ENCODE measurements at places on chromosomes 6 and 20.
A peak's percentile ranks its signal among the peaks of the same experiment; 100 is the strongest.

DNA sequence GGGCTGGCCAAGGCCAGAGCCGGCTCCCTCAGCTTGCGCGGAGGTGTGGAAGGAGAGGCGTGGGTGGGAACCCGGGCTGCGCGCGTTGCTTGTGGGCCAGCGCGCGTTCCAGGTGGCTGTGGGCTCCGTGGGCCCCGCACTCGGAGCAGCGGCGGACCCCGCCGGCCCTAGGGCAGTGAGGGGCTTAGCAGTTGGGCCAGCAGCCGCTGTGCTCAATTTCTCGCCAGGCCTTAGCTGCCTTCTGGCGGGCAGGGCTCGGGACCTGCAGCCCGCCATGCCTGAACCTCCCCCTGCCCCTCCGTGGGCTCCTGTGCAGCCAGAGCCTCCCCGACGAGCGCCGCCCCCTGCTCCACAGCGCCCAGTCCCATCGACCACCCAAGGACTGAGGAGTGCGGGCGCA lies 108.4 kb downstream of the GMPR start:
- DNase-seq: no peak

GRCh38 chr6:80478030-80478429 lies 371.6 kb downstream of the BCKDHB start:
- no peak for DNase-seq

- DNase-seq: no peak
These were observed 13.0 kb downstream of the RIPOR3 start for GRCh38 chr20:50678169-50678898.

DNA sequence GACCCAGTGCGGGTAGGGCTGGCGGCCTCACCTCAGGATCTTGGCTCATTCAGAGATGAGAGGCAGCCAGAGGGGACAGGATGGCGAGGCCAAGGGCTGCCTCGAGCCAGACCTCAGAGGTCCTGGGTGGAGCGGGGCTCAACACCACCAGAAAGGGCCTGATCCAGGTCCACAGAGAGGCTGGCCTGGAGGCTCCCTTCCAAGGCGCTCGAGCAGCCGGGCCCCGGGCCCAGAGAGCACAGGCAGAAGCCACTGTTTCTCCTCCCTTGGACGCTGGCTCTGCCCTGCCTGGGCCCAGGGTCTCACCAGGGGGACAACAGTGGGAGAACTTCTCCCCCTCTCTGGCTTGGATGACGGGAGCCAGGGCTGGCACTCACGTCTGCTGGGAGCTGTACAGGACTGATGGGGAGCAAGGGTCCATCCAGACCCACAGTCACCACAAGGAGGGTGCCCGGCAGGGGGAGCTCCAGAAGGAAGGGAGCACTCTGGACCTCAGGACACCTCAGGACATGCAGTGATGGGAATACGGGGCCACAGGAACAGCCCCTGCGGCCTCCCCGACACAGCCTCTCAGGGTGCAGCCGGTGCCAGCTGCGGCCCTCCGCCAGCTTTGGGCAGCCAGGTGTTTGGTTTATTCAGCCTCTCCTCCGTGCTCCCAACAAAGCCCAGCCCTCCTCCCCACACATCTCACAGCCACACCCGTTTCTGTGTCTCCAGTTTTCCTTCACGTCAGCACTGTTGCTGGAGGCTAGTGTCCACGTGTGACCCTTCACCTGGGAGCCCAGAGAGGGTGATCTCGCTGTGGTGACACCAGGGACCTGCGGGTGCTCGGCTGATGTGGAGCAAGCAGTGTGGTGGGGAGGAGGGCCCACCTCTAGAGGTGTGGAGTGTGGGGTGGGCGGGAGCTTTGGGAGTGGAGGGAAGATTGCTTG lies 8.7 kb downstream of the RPS21 start:
- no peak for DNase-seq

DNA sequence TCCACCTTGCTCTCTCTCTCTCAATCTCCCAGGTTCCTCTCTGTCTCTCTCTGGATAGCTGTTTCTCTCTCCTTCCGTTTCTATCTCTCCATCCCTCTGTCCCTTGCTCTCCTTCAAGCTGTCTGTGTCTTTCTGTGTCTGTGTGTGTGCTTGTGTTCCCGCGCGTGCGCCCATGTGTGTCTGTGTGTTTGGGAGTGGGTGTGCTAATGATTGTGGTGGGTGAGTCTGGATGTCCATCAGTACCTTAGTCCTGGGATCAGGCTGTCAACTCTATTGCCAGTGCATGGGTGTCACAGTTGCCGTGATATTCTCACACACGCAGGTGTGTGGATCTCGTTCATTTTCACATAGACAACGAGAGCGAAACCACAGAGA lies 1380.6 kb upstream of the DEFB115 start:
- peak; percentile 15 for DNase-seq

- no peak for DNase-seq
These were observed 683.6 kb downstream of the KIF16B start for GRCh38 chr20:15889514-15890256.

- DNase-seq: no peak
These were observed 157.0 kb downstream of the UBE3D start for GRCh38 chr6:82908661-82909060.

DNA sequence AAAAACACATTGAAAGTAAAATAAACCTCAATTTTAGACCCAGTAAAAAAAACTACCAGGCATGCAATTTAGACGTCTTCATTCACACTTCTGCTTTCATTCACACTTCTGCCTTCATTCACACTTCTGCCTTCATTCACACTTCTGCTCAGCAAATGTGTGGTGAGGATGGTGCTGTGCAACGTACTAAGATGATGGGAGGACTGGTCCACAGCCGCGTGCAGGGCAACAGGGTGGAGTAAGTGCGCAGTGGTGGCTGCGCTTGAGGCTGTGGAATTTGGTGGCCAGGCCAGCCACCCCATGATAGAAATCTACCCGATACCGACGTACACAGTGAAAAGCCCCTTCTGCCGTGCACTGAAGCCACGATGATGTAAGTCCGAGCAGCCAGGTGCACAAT lies 114.3 kb upstream of the CD93 start:
- peak; percentile 5 for DNase-seq

- no peak for DNase-seq
These were observed 332.3 kb downstream of the PLCB1 start for GRCh38 chr20:8464368-8464767.

DNA sequence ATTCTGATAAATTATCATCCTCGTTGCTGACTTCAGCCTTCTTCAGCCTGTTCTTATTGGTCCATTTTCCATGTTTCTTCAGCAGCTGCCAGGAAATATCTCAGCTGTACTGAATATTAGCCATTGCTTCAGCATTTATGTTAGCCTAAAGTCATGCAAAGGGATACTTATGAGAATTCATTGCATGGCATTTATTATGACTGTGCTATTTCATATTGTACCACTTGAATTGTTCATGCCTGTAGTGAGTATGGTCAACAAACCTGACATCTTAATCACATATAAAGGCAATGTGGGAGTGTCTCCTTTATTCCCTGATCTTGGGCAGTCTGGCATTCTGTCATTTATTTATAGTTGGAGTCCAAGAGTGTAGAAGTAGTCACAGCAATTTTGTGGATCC lies 193.4 kb upstream of the SLC35B3 start:
- DNase-seq: no peak

GRCh38 chr6:53924821-53925422 lies 130.1 kb downstream of the LRRC1 start:
- no peak for DNase-seq

All from CD4-positive, alpha-beta T cell (primary cell).